ENCODE measurements at places on chromosomes 2 and 18.

- DNase-seq = peak; percentile 45
Measured at GRCh38 chr2:20429528-20429927, 17.3 kb upstream of the RHOB start.

GRCh38 chr2:27959496-27959895 lies 69.0 kb downstream of the BABAM2 start:
- peak; percentile 38 for DNase-seq

- no peak for DNase-seq
Measured at GRCh38 chr2:98245491-98245890, 100.8 kb upstream of the CNGA3 start.

GRCh38 chr18:77207540-77207939 lies 42.1 kb upstream of the GALR1 start:
- peak; percentile 42 for DNase-seq
